Activated CD8-positive, alpha-beta memory T cell treated with anti-CD3 and anti-CD28 coated beads for 4 hours (primary cell): ENCODE measurements at places on chromosomes 6 and 20.

DNA sequence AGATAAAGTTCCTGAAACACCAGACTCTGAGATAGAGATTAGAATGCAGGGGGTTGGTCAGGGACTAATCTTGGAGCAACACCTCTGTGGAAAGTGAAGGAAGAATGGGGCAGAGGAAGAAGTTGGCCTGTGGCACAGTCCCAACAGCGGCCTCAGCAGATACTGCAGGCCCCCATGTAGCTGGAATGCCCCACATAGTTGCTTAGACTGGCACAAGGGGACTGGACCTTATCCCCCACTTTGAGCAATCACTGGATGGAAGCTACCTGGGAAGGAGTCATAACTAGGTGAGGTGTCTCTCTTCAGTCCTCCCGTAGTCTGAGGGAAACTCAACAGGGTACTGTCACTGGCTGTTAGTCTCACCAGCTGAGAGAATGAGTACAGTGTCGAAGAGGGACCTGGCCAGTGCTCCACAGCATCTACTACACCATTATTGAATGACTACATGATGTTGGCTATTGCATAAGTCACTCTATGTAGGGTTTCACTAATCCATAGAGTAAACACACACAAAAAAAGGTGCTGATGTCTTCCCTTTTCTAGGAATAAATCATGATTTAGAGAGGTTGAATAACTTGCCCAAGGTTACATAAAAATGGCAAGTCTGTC, 47.5 kb downstream of the ADGRG6 start:
- DNase-seq = no peak

- no peak for DNase-seq
Observed at GRCh38 chr6:37536491-37537190, 36.9 kb upstream of the CCDC167 start.

GRCh38 chr6:100620085-100620840, 155.5 kb upstream of the SIM1 start:
- no peak for DNase-seq

DNA sequence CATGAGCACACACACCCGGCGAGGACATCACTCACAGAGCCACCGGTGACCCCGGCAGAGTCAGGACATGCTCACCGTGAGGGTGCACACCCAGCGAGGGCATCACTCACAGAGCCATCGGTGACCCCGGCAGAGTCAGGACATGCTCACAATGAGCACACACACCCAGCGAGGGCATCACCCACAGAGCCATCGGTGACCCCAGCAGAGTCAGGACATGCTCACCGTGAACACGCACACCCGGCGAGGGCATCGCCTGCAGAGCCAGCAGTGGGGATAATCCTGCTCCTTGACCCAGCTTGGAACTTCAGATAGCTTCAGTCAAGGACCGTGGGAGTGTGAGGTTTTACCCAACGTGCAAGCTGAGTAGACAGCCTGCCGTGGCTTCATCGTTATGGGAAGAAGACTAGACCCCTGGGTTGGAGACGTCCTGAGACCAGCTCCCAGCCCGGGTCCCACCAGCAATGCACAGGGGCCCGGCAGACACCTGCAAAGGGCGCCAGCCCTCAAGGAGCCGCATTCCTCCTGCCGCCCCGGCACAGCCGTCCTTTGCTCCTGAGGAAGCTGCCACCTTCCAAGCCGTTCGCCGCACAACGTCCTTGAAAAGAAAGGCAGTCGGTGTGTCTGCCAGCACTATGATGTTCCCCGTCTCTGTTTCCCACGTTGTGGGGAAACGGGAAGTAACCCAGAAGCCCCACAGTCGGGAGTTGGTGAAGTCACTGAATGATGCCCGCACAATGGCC, 192.3 kb downstream of the DLL1 start:
- DNase-seq = no peak

GRCh38 chr6:143621876-143622605, 55.7 kb upstream of the PHACTR2 start:
- DNase-seq = no peak

- no peak for DNase-seq
Observed at GRCh38 chr20:62291251-62292066, 11.3 kb upstream of the ADRM1 start.

DNA sequence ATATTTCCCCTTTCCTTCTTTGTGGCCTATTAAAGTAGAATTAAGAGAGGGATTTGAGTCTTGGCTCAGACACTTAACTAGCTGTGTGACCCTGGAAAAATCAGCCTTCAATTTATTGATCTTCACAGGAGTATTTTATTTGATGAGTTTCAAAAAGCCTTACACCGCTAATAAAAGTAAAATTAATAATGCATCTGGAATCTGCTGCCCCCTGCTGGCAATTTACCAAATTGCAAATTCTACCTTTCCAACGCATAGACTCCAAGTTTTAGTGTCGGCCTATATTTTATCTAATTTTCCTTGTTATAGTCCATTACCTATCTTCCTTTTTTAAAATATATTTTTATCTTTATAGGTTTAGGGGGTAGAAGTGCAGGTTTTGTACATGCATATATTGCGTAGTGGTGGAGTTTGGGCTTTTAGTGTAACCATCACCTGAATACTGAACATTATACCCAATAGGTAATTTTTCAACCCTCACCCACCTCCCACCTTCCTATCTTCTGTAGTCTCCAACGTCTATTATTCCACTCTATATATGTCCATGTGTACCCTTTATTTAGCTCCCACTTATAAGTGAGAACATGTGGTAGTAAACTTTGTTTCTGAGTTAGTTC, 46.3 kb downstream of the GOPC start:
- DNase-seq = peak; percentile 26

DNA sequence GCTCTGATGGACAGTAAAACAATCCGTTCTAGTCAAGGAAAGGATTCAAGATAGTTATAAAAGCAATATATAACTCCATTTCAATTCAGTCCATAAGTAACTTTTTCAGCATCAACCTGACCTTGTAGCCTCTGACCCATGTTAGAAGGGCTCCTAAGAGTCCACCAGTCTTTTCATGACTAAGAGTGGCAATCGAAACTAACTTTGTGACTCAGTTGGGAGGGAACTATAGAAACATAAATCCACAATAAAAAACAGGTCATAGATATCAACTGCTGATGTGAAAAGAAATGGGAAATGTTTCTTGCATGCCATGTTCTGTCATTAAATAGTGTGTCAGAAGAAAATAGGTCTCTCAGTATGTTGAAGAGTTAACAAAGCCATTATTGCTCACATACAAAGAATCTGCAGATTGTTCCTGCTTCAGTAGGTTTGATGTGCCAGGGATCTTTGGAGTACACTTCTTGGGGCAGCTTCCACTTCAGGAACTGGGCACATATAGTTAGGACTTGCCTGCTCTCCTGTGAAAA, 16.2 kb upstream of the RBL1 start:
- DNase-seq = no peak
